ENCODE measurements at places on chromosomes 6 and 20. TPM values are rescaled to one million over a fixed set of nuclear protein-coding genes. Genes with fewer than 3 reads are reported as not detected.

Gene RFX6
- not detected for polyA plus RNA-seq

Gene TBX18
- 20.8 TPM for polyA plus RNA-seq

Gene NKX2-4
- not detected for polyA plus RNA-seq

Gene LTA
- polyA plus RNA-seq = not detected

Gene NINL
- 23.4 TPM for polyA plus RNA-seq

Gene KIAA1755
- polyA plus RNA-seq = 0.13 TPM

Data from A549 (cell line).